Activated CD8-positive, alpha-beta memory T cell treated with anti-CD3 and anti-CD28 coated beads, Interleukin-2, amount 10 ng/mL, durations not matched to agents 7 days and 5 days (primary cell): ENCODE measurements at places on chromosomes 1 and 21. TPM values are rescaled to one million over a fixed set of nuclear protein-coding genes. Genes with fewer than 3 reads are reported as not detected.

GRCh38 chr1:162939035-162939434 is 78.1 kb upstream of the CCDC190 start:
- no peak overlapping the region for H3K27ac ChIP-seq
- no peaks in the 10 kb centered on the region for H3K4me1 ChIP-seq
- no peak for DNase-seq
- peaks cover 27% of the 10 kb centered on the region for H3K27me3 ChIP-seq
- no peak overlapping the region for H3K4me3 ChIP-seq

The PAQR6 gene
- 6.1 TPM for total RNA-seq

DNA sequence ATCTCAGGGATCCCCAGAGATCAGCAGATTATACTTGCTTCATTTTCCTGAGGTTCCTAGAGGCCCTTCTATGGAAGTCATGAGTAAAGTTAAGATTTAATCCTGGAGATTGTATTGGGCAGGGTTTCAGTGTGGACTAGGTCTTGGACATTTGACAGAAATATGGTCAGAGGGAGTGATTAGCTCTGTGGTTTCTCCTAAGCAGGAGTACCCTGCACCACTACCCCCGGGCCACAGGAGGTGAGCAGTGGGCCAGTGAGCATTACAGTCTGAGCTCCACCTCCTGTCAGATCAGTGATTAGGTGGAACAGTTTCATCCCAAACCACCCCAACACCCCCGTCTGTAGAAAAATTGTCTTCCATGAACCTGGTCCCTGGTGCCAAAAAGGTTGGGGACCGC is 43.2 kb downstream of the PHACTR4 start:
- no peak overlapping the region for H3K4me3 ChIP-seq
- H3K27me3 ChIP-seq: no peaks in the 10 kb centered on the region
- no peak for DNase-seq

DNA sequence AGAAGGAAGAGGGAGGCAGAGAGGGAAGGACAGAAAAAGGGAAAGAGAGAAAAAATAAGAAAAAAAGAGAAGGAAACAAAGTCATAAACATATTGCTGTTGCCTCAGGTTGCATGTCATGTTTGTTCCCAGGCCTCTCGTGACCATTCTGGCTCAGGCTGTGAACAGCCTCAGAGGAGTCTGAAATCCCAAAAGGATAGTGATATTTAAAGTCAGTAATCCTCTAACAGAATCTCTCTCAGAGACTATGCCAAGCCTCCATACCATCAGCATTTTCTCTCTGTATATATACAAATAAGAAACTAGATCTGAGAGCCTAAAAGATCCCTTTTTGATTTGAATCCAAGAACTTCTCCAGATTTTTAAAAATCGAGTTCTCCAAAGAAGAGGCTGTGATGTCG is 35.2 kb downstream of the GORAB start:
- no peaks in the 10 kb centered on the region for H3K36me3 ChIP-seq
- no peak overlapping the region for H3K4me3 ChIP-seq
- peaks cover 29% of the 10 kb centered on the region for H3K27me3 ChIP-seq

The GRIK1 gene
- not detected for total RNA-seq
